Stimulated activated naive CD8-positive, alpha-beta T cell treated with anti-CD3 and anti-CD28 coated beads, Interleukin-15, Interleukin-2, amounts not matched to agents 100 U/mL and 50 U/mL, for 24 hours (primary cell): ENCODE measurements at places on chromosomes 6 and 20.

GRCh38 chr6:56528412-56528841 lies 114.3 kb downstream of the DST start:
- DNase-seq, result no peak

DNA sequence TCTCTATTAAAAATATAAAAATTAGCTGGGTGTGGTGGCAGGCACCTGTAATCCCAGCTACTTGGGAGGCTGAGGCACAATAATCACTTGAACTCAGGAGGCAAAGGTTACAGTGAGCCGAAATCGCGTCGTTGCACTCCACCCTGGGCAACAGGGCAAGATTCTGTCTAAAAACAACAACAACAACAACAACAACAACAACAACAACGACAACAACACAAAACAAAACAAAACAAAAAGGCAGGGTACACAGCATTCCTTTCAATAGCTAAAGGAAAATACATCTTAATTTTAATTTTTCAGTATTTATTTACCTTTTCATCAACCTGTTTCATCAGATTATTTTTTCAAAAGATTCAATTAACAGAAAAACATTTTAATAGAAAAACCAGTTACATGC lies 28.4 kb downstream of the SRPK1 start:
- no peak for DNase-seq

DNA sequence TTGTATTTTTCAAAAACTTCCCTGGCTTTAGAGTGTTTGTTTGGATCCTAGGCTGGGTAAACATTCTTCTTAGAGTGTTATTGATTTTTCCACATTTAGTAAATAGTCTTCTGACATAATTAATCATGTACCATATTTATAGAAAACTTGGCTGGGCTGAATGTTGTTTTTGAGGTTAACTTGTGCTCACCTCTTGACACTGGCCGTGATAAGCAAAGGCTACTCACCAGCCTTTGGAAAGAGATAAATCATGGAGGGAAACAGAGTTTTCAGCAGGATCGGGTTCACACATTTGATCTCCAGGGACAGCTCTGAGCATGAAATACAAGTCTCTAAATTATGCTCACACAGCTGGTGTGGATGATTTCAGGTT lies 6.2 kb upstream of the CD93 start:
- no peak for DNase-seq

DNA sequence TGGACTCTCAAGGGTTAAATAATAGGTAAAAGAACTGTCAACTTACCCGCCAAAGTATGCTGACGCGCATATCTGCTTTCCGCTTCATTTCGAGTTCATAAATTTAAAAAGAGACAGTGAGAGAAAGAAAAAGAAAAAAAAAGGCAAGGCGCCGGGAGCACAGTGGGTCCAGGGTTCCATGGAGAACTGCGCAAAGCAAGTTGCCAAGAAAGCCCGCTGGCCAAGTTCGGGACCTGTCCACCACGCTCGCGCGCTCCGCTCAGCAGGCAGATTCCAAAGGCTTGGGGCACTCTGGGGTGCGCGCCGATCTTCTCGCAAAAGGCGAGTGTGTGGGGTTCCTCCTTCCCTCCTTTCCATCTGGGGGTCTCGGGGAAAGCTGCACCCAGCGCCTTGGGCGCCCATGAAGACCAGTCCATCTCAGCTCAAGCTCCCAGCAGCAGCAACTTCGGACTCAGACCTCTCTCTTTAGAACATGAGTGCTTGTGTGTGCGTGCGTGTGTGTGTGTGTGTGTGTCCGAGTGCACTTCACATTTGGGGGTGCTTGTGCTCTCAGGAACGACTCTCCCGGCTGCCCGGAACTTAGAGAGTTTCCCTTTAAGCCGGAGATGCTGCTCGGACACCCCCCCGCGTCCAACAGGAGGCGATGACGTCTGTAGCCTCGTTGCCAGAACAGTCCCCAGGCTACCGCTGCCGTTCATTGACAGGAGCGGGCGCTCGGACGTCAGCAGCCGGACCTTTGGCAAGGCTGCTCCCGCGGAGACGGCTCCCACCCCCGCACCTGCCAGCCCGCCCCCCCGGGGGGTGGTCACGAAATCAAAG lies 180.0 kb downstream of the TBXT start:
- DNase-seq, result no peak

- DNase-seq, result no peak
These were observed 661.7 kb upstream of the CITED2 start for GRCh38 chr6:140036196-140036595.

- no peak for DNase-seq
These were observed 337.2 kb downstream of the SMOC2 start for GRCh38 chr6:168778201-168778600.

- DNase-seq, result no peak
These were observed 22.5 kb downstream of the SULF2 start for GRCh38 chr20:47762699-47763268.

DNA sequence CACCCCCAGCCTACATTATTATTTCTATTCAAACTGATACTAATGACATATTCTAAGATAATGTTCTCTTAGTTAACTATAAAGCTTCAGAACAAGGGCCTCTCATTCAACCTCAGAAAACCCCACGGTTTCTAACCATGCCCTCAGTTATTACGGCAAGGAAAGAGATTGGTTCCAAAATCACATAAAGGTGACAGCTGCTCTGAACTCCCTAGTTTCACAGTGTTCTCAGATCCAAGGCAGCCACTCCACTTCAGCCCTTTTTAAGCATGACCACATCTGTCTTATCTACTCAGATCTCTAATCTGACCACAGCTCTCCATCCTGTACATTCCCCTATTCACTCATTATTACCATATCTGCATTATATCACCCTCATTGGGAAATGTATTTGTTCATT lies 98.8 kb upstream of the CEP85L start:
- no peak for DNase-seq

DNA sequence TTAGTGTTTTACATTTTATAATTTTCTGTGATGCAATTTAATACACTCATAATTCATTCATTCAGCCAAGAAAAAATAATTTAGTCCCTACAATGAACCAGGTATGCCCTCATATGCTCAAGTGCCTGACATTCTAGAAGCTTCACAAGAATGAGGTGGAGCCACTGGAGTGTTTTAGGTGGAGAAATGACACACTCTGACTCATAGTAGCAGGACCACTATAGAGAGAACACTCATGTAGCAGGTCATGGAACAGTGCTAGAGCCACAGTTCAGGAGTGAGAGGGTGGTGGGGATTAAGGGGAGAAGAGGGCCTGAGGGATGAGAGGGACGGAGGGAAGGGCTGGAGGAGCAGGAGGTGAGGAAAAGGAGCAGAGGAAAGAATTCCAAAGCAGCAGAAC lies 1.4 kb upstream of the HLA-G start:
- DNase-seq, result no peak

- DNase-seq, result no peak
These were observed 37.8 kb downstream of the ZC2HC1B start for GRCh38 chr6:143901885-143902750.

- DNase-seq, result no peak
These were observed 48.3 kb downstream of the AHI1 start for GRCh38 chr6:135449246-135449645.

- no peak for DNase-seq
These were observed 135.7 kb downstream of the DHX35 start for GRCh38 chr20:39097889-39098288.

GRCh38 chr6:15914553-15914952 lies 214.3 kb upstream of the MYLIP start:
- DNase-seq, result no peak

DNA sequence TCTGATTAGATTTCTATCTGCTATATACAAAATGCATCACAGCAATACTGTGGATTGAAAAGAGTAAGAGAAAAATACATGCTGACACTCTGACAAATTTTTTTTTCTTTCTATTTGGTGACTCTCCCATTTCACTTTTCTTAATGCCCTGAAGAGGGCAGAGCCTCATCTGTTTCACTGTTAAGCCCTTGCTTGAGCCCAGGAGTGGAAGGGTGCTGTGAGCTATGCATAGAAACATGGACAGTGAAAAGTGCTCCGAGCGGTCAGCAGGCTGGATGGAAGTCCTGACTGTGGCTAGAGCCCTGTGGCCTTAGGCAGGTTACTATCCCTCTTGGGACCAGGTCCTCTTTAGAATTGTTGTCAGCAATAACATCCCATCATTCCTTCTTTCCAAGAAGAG lies 17.4 kb upstream of the CSE1L start:
- DNase-seq, result no peak

DNA sequence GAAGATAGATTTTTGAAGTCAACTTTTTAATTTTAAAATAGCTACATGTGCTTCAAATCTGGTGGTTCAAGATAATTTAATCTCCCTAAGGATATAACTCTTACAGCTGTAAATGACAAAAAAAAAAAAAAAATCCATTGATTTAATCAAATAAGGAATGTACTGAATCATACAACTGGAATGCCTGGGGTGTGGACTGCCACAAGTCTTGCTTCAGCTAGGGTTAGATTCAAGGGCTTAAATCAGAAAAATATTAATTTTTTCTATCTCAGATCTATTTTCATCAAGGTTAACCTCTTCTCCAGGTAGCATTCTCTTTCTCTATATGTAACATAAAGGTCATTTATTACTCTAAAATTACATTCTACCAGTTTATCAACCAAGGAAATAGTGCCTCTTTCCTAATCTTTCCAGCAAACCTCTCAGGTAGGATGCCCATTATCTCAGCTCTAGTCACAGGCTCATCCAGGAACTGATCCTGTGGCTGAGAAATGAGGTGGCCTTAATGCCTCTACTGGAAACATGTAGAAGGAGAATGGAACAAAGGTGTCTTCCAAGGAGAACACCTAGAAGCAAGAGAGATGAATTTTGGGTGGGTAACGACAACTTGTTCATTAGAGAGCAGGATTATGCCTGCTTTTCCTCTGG lies 466.9 kb downstream of the CBLN4 start:
- no peak for DNase-seq

GRCh38 chr6:57089265-57089664 lies 723 bp upstream of the ZNF451 start:
- DNase-seq, result no peak

DNA sequence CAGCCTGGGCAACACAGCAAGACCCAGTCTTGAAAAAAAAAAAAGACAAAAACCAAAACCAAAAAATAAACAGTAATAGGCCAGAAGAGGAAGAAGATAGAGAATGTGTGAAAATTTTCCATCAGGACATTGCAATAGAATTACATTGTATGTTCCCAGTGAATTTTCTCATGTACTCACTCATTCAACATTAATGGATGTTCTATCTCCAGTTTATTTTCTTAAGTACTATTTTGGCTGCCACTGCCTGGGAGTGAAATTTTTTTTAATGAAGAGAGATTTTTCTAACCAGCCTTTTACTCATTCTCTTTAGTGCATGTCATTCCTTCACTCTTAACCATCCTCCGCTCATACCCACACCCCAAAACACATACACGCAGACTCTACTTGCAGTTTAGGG lies 282.8 kb downstream of the ALDH8A1 start:
- DNase-seq, result no peak

DNA sequence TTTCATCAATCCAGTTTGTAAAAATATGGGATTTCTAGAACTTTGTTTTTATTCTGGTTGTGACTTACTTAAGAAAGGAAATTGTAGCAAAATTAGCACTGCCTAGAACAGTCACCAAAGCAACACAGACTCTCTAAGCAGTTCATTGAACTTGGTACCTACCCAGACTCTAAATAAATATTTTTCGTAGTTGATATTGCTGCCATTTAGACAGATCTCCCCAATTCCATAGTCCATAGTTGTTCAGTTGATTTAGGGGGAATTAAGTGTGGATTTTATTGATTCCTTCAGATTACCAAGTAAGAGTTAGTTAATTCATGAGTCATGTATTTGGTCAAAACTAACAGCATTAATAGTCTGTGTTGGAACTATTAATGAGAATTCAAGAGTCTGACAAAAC lies 822.5 kb downstream of the DHX35 start:
- DNase-seq, result no peak

- no peak for DNase-seq
These were observed 221.8 kb upstream of the CEP162 start for GRCh38 chr6:84449220-84449619.

DNA sequence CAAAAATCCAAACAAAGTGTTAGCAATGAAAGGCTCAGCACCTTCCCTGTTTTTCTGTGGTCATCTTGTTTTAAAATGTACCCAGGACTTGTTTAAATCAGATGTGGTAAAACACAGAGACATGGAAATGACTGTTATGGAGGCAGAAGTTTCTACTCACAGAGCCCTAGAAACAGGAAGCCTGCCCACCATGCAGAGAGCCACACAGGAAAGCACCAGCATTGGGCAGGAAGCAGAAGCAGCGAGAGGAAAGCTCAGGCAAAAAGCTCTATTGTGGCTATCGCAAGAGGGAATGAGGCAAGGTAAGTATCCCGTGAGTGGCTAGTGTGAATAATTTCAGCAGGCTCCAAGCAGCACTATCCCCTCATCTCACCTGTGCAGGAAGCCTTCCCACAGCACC lies 42.8 kb downstream of the GPR6 start:
- no peak for DNase-seq

DNA sequence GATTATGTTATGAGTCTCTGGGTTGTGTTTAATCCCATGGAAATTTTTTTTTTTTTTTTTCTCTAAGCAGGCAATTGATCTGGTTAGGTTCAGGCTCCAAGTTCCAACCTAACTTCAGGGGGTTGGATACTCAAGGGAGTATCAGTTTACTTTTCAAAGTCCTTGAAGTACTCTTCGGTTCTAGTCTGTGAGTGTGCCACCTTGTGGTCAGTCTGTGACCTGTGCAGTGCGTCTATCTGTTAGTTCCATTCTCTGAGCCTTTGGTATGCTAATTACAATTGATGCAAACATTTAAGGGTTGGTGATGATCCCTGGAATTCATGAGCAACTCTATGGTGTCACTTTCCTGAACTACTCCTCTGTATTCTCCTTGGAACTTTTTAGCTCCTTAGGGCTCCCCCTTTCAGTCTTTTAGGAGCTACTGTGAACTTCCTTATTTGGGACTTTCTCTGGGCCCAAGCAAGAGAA lies 342.0 kb downstream of the SOX4 start:
- peak; percentile 20 for DNase-seq

DNA sequence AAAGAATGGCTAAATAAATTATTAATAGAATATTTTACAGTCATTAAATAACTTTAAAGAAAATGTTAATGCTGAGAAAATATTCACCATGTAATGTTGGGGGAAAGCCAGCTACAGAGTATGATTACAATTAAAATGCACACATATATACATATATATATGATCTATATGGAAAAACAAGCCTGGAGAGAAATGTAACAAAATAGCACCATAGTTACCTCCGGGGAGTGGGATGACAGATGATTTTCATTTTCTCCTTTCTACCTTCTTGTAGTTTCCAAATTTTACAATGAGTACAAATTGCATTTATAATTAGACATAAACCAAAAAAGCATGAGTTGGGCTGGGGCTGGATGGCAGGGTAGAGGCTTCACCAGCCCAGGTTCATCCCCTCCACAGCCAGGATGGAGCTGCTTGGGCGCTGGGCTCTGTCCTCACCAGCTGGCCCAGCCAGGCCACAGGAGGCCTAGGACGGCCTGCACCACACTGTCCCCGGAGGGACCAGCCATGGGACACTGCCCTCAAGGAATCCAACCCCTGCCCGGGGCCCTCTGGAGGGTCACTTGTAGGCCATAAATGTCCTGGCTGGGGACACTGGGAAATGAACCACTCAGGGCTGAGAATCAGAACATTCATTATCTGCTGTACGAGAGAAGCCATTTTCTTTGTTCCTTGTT lies 10.3 kb downstream of the C20orf203 start:
- DNase-seq, result no peak
